Activated CD8-positive, alpha-beta memory T cell treated with anti-CD3 and anti-CD28 coated beads for 1 hour (primary cell): ENCODE measurements at places on chromosomes 1 and 21.

DNA sequence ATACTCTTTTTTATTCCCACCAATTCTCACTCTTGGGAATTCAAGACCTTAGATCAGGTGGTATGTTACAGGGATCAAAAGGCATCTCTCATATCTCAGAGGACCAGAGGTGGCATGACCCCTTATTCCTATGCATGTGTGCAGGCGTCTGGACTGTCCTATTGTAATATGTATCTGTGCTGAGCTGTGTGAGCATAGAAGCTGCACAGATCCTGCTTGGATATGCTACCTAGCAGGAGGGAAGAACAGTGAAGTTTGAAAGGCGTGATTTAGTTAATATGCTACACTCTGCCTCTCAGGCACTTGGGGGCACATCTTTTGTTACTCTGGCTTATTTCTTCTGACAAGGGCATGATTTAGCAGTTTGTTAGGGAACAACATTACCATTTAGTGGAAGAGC is 86.7 kb upstream of the ZRANB2 start:
- no peak for DNase-seq

DNA sequence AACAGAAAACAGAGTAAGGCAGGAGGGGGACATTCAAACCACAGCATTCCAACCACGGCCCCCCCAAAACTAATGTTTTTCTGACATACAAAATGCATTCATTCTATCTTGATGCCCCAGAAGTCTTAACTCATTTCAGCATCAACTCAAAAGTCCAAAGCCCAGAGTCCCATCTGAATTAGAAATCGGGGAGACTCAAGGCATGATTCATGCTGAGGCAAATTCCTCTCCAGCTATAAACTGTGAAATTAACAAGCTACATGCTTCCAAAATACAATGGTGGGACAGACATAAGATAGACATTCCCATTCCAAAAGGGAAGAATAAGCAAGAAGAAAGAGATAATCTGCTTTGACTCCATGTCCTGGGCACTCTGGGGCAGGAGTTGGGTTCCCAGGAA is 73.9 kb downstream of the KCNJ15 start:
- DNase-seq, result no peak

GRCh38 chr1:12166834-12167492 is at the start of gene TNFRSF1B:
TNFRSF1B (plus strand) TSS chr1:12166991; CDS start chr1:12167092, 101 bp downstream.
- peak; percentile 53 for DNase-seq

DNA sequence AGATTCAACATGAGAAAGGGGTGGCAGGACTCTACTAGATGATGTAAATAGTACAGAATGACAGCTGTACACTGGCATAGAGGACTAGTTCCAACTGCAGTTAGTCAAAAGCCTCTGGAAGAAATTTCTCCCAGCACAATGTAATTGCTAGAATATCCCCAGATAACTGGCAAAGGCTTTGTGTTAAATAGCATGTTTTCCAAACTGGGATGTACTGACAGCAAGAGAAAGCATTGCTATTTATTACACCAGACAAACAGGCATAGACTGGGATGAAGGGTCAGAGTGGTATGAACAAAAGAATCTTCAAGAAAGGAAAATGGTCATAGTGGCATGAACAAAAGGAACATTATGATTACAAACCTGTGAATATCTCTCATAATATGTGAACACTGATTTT is 115.9 kb upstream of the CXADR start:
- no peak for DNase-seq

DNA sequence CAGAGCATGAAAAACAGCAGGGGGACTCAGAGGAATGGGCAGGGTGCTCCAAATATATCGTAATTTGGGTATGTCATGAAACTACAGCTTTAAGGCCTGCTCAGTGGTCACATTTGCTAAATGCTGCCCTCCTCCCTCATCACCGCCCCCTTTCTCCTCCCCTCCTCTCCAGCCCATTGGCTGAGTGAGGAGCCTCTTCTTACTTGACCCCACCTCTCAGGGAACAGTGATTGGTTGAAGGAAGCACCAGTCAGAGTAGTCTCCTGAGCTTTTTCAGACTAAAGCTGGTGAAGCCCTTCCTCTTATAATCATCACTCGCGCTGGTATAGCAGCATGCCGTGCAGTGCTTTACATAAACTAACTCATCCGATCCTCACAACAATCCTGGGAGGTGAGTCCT is 10.0 kb upstream of the TTC39A start:
- no peak for DNase-seq

- DNase-seq, result no peak
Measured at GRCh38 chr21:41675574-41675973, 91.3 kb downstream of the RIPK4 start.

DNA sequence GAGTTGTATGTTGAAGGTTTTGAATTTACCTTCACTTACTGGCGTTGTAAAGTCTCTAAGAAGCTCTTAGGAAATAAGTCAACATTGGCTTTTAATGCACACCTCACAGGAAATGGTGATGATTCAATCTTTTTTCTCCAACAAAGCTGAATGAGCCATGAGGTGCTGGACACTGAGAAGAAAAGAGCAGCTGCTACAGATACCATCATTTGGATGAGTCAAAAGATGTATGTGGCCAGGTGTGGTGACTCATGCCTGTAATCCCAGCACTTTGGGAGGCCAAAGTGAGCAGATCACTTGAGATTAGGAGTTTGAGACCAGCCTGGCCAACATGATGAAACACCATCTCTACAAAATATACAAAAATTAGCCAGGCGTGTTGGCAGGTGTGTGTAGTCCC is 3.3 kb upstream of the IL23R start:
- DNase-seq, result no peak

- DNase-seq, result no peak
Measured at GRCh38 chr1:2417083-2417832, 4.9 kb upstream of the PEX10 start.

DNA sequence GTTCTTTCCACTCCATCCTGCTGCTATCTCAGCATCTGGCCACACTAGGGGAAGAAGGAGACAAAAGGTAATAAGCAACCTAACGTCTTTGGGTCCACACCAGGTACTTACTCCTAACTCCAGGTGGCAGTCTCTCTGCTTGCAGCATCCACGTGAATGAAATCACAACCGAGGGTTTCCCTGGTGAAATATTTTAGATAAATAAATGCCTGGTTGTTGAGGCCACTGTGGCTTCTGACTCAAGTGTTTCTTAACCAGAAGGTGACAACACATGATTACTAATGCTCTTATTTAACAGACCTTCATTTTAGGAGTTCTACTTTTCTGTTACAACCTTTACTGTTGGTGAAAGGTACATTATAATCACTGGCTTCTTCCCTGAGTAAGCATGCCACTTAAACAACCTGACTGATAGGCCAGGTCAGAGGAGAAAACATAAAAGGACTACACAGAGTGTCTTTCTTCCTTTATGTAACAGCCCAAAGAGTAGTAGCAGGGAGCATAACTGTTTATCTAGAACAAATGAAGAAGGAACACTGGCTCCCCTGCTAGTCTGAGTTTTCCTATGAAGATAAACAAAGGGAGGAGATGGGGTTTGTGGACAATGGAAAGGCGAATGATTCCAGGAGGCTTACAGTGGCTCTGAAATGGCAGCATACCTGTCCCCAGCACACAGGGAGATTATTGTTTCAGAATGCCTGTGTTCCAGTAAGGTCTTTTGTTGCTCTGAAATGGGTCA is 59.9 kb downstream of the SYT6 start:
- no peak for DNase-seq

- DNase-seq, result no peak
Measured at GRCh38 chr1:32247983-32248889, 1.2 kb downstream of the FAM167B start.

GRCh38 chr1:242100921-242101320 is 102.0 kb upstream of the MAP1LC3C start:
- no peak for DNase-seq

DNA sequence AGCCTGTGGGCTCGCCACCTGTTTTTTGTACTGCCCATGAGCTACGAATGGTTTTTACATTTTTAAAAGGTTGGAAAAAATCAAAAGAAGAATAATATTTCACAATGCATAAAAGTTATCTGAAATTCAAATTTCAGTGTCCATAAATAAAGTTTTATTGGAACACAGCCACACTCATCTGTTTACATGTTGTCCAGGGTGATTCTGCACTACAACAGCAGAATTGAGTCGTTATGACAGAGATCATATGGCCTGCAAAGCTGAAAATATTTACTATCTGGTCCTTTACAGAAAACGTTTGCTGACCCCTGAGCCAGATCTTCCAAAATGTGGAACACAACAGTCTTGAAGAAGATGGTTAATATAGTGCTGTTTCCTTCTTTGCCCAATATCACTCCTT is 89.4 kb downstream of the TM2D1 start:
- DNase-seq, result no peak

GRCh38 chr1:112702067-112702395 is 4.9 kb downstream of the RHOC start:
- no peak for DNase-seq

GRCh38 chr1:217389895-217390294 is 241.0 kb downstream of the GPATCH2 start:
- DNase-seq, result no peak

- no peak for DNase-seq
Measured at GRCh38 chr21:19603011-19603593, 1199.5 kb upstream of the TMPRSS15 start.

DNA sequence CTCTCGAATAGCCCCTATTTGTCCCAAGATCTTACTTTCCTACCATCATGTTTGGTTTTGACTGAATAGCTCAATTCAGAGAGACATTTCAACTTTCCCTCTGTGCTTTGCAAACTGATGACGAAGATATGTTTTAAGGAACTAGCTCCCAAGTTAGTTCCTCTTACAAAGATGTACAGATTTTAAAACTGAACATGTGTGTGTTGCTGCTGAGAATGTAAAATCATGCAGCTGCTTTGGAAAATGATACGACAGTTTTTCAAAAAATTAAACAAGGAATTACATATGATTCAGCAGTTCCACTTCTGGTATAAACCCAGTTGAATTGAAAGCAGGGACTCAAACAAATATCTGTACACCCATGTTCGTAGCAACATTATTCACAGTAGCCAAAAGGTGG is 33.6 kb downstream of the KIF26B start:
- no peak for DNase-seq

- no peak for DNase-seq
Measured at GRCh38 chr1:24805534-24806301, 60.5 kb downstream of the CLIC4 start.

DNA sequence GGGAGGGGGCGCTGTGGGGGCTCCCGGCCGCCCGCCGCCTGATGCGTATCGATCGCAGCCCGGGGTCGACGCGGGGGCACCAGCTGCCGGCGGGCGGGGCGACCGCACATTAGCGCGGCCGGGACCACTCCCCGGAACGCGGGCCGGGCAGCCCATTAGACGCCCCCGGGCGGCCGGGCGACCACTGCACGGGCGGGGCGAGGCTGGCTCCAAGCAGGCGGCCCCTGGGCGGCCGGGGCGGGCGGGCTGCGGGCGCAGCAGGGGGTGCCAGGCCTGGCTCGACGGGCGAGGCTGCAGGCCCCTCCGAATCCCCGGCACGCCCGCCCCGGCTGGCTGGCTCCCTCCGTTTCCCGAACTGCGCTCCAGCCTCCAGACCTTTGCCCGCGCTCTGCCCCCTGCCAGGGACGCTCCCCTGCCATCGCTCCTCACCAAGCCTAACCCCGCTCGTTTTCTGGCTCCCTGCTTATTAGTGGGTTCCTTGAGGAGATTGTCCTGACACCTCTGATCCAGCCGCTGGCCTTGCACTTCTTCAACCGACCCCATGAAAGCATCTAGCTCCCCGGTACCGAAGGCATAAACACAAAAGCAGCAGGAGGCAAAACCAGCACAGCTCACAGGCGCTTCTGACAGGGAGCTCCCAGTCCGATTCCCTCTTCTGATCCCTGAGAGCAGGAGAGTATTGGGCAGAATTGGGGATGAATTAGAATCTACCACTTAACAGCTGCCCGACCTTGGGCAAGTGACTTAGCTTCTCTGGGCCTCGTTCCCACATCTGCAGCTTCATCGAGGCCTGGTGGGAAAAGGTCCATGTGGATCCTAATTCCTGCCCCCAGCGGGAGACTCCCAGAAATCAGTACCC is 92.6 kb upstream of the CASZ1 start:
- DNase-seq, result no peak

GRCh38 chr1:210328032-210328745 is 513 bp upstream of the HHAT start:
- no peak for DNase-seq

GRCh38 chr1:53410100-53410541 is 49.1 kb upstream of the DMRTB1 start:
- DNase-seq, result no peak

- no peak for DNase-seq
Measured at GRCh38 chr1:16924216-16924918, 2.6 kb downstream of the CROCC start.

DNA sequence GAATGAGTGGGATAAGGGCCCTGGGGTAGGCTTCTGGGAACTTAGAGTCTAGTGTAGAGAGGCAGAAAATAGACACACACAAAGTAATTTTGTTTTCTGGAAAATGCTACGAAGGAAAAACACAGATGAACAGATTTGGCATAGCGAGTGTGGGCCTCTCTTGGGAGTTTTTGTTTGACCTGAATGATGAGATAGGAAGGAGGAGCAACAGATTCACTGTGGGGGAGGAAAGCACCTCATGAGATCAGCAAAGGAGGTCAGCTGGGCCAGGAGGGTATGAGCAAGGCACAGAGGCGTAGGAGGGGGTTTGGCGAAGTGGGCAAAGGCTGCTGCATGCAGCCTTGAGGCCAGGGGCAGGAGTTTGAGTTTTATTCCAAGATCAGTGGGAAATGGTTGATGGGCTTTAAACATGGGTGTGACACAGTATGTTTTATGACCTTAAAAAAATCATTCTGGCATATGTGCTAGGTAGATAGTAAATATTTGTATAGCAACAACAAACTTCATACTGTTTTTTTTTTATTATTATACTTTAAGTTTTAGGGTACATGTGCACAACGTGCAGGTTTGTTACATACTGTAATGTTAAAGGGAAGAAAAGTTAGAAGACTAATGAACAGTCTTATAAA is 57.9 kb downstream of the FGGY start:
- no peak for DNase-seq

DNA sequence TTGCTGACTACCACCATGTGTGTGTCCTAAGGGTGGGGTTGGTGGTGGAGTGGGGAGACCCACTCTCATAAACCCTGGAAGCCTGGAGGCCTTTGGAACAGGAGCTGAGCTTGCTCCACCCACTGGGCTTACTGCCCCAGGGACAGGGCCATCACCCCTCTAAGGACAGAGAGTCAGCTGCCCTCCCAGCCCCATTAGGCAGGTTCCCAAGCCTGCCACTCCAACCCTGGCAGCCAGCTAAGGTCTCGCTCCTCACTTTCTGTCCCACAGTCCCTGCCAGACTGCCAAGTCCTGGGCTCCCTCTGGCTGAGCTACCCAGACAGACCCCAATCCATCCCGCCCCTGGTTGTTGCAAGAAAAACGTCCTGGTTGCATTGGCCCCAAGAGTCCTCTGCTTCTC is 3.8 kb downstream of the NT5C1A start:
- DNase-seq, result no peak

DNA sequence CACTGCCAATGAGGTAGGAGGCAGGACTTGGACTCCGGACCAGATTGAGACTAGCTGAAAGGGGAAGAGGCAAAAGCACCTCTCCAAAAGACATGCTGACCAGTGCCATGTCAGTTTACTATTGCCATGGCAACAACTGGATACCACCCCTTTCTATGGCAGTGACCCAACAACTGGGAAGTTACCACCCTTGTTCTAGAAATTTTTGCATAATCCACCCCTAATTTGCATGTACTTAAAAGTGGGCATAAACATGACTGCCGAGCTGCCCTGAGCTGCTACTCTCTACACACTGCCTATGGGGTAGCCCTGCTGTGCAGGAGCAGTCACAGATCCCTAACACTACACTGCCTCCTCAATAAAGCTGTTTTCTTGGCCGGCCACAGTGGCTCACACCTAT is 19.0 kb upstream of the SLC6A9 start:
- no peak for DNase-seq
